ENCODE measurements at places on chromosomes 2 and 18.

- no peaks in the 10 kb centered on the region for H3K4me1 ChIP-seq
- no peak overlapping the region for H3K27ac ChIP-seq
- H3K27me3 ChIP-seq, result no peaks in the 10 kb centered on the region
- no peak for DNase-seq
Measured at GRCh38 chr2:147051248-147051647, 793.6 kb upstream of the ACVR2A start.

GRCh38 chr2:207744050-207744449 lies 25.7 kb downstream of the FZD5 start:
- no peaks in the 10 kb centered on the region for H3K27me3 ChIP-seq
- H3K27ac ChIP-seq, result no peak overlapping the region
- no peaks in the 10 kb centered on the region for H3K4me1 ChIP-seq
- DNase-seq, result no peak

- no peaks in the 10 kb centered on the region for H3K36me3 ChIP-seq
- H3K27me3 ChIP-seq, result no peaks in the 10 kb centered on the region
- DNase-seq, result no peak
- H3K27ac ChIP-seq, result no peak overlapping the region
- H3K4me1 ChIP-seq, result no peaks in the 10 kb centered on the region
- H3K4me3 ChIP-seq, result no peak overlapping the region
Measured at GRCh38 chr2:6730649-6731532, 134.8 kb downstream of the CMPK2 start.

GRCh38 chr18:79922971-79923411 lies 28.5 kb downstream of the SLC66A2 start:
- H3K4me1 ChIP-seq, result no peaks in the 10 kb centered on the region
- no peak overlapping the region for H3K27ac ChIP-seq
- no peaks in the 10 kb centered on the region for H3K27me3 ChIP-seq
- no peak overlapping the region for H3K4me3 ChIP-seq

DNA sequence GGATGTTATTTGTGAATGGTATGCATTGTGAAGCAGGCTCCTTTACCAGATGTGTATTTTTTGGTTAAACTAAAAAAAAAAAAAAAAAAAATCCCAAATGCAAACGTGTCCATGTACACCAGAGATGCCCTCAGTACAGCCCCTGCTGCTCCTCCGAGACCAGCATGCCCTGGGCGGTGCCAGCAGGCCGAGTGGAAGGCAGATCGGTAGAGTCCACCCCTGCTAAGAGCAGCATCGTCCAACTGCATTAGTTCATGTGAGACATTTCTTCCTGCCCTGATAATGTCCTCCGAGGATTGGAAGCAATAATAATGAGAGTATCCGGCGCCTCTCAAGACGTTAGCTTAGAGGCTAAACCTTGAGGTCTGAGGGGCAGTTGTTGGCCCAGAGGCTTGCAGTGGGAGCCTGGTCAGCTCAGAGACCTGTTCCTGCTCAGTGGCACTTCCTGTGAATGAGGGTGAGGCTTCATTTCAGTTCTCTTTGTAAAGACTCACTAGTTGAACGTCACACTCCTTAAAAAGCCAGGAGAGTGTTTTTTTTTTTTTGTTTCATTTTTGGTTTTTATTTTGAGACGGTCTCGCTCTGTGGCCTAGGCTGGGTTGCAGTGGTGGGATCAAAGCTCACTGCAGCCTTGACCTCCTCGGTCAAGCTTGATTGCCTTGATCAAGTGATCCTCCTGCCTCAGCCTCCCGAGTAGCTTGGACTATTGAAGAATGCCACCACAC lies 5.6 kb downstream of the SLC66A3 start:
- no peaks in the 10 kb centered on the region for H3K27me3 ChIP-seq
- no peak for DNase-seq
- no peak overlapping the region for H3K27ac ChIP-seq
- no peak overlapping the region for H3K4me3 ChIP-seq

DNA sequence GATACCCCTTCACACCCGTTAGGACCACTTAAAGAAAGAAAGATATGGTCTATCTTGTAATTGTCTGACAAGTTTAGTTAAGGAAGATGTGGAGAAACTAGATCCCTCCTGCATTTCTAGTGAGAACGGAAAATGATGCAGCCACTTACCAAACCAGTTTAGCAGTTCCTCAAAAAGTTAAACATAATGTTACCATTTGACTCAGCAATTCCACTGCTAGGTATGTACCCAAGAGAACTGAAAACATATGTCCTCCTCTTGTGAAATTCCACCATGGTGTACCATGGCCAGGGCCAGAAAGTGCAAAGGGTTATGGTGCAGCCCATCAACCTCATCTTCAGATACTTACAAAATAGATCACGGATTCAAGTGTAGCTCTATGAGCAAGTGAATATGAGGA lies 79.0 kb upstream of the ID2 start:
- H3K36me3 ChIP-seq, result no peaks in the 10 kb centered on the region
- no peak overlapping the region for H3K27ac ChIP-seq
- H3K4me1 ChIP-seq, result no peaks in the 10 kb centered on the region
- no peak overlapping the region for H3K4me3 ChIP-seq

GRCh38 chr2:172155752-172156151 lies 53.1 kb upstream of the DLX2 start:
- H3K27ac ChIP-seq, result no peak overlapping the region
- no peak overlapping the region for H3K4me3 ChIP-seq
- DNase-seq, result no peak
- H3K36me3 ChIP-seq, result no peaks in the 10 kb centered on the region
- peaks cover 26% of the 10 kb centered on the region for H3K27me3 ChIP-seq

DNA sequence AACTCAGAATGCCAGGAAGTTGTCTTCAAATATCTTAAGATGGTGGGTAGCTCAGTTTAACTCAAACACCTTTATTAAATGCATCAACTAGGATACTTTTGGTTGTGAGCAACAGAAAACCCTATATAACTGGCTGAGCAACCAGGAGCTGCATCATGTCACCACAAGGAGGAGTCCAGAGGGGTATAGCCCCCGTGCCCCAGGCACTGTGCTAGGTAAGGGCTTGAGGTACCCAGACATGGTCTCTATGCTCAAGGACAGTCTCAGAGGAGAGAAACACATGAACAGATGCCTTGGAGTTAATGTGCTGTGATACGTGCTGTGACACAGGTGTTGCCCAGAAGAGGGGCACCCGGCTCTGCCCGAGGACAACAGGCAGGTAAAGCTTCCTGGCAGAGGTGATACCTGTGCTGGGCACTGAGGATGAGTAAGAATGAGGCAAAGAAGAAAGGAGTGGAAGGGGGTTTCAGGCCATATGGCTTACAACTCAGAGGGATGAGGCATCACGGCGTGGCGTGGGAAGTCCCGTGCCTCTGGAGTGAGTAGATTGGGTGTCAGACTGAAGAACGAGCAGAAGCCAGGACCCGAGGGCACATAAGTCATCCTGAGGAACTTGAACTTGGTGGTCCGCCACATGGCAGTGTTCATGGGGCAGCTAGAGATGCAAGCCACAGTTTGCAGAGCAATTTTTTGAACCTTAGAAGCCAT lies 32.0 kb upstream of the CAB39 start:
- DNase-seq, result no peak
- no peak overlapping the region for H3K27ac ChIP-seq

- peaks cover 45% of the 10 kb centered on the region for H3K27me3 ChIP-seq
- H3K4me3 ChIP-seq, result no peak overlapping the region
Measured at GRCh38 chr2:99819766-99820165, 322.6 kb downstream of the AFF3 start.

GRCh38 chr2:209501579-209501978 lies 77.7 kb downstream of the MAP2 start:
- no peaks in the 10 kb centered on the region for H3K4me1 ChIP-seq
- H3K27ac ChIP-seq, result no peak overlapping the region
- H3K36me3 ChIP-seq, result no peaks in the 10 kb centered on the region
- no peaks in the 10 kb centered on the region for H3K27me3 ChIP-seq
- DNase-seq, result no peak
- H3K4me3 ChIP-seq, result no peak overlapping the region

- no peak overlapping the region for H3K4me3 ChIP-seq
- no peaks in the 10 kb centered on the region for H3K27me3 ChIP-seq
- no peak for DNase-seq
- H3K36me3 ChIP-seq, result no peaks in the 10 kb centered on the region
- no peak overlapping the region for H3K27ac ChIP-seq
Measured at GRCh38 chr2:217076657-217077232, 216.9 kb upstream of the TNP1 start.

DNA sequence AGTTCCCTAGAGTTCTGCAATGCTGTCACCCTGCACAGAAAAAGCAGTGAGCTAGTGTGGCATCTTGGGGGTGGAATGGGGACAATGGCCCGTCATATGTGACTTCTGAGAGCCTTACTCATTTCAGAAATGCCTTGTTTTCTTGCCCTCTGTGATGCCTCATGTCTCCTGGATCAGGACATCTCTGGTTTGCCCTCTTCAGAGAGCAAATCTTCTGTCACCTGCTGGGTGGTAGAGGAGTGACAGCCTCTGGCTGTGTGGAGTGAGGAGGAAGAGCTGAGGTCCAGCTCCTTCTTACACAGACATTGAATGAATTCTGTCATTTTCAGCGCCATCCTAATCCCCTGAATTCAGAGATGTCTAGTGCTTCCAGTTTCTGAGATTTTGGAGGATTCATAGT lies 55.6 kb upstream of the PHLPP1 start:
- DNase-seq, result no peak
- no peak overlapping the region for H3K27ac ChIP-seq
- H3K27me3 ChIP-seq, result no peaks in the 10 kb centered on the region
- no peaks in the 10 kb centered on the region for H3K36me3 ChIP-seq

GRCh38 chr2:227881866-227882517 lies 10.6 kb downstream of the DAW1 start:
- H3K4me3 ChIP-seq, result no peak overlapping the region
- H3K27me3 ChIP-seq, result no peaks in the 10 kb centered on the region
- H3K27ac ChIP-seq, result no peak overlapping the region
- no peaks in the 10 kb centered on the region for H3K4me1 ChIP-seq
- H3K36me3 ChIP-seq, result no peaks in the 10 kb centered on the region

DNA sequence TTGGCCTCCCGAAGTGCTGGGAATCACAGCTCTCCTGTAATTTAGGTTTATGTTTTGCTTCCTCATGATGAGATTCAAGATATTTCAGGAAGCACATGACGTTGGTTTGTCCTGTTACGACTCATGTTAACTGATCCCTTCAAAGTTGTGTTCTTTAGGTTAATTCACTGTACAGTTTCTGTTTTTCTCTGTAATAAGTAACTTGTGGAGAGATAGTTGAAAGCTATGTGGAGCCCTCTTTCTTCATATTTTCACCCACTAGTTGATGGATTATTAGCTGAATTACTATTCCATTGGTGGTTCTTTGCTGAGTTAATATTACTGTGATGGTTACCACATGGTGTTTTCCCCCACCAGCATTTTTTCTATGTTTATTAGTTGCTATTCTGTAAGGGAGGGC lies 18.3 kb upstream of the CHCHD5 start:
- no peak overlapping the region for H3K27ac ChIP-seq
- no peak overlapping the region for H3K4me3 ChIP-seq
- H3K36me3 ChIP-seq, result peaks cover 21% of the 10 kb centered on the region
- DNase-seq, result no peak

DNA sequence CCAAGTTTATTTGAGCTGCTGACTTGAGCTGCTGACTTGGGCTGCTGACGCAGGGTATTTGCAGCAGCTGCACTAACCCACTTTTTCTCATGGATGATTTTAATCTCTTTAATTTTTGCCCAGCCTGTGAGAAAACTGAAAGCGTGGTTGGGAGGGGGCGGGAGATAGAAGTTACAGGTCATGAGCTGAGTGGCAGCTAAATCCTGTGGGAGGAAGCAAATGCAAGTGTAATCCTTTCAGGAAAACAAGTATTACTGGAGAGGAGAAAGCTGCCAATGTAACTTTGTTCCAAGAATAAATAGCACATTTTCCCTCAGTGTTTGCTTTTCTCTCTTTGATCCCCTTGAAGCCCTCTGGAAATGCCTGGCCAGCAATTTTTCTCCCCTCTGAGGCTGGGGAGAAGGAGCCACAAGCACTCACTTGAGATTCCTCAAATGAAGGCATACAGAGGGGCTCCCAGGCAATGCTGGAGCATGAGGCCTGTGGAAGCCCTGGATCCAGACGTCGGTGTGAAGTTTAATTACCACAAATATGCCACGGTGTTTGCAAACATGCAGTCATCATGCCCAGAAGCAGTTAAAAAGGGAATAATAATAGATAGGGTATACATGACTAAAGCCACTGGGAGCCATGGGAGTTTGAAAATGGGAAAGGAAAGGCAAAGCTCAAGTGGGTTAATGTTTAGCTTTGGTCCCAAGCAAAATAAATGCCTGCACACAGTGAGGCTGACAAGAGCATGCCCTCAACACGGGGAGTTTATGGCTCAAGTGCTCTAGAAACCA lies 10.4 kb upstream of the EVA1A start:
- H3K27me3 ChIP-seq, result no peaks in the 10 kb centered on the region
- no peak for DNase-seq
- no peak overlapping the region for H3K27ac ChIP-seq
- no peak overlapping the region for H3K4me3 ChIP-seq

DNA sequence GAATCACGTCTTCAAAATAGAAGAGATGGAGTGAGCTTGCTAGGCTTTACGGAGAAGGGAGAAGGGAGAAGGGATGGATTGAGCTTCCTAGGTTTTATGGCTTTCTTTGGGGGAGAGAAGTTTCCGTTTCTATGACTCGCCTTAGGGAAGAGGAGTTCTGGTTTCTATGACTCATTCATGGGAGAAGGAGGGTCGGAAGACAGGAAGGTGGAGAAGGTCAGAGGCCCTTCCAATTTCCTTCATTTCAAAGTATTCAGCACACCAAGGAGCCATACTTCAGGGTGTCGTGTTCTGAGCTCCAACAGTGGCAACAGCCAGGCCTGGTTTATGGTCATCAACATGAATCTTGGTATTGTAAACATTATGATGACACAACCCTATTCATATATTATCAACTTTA lies 284.7 kb upstream of the VWC2L start:
- DNase-seq, result no peak
- H3K27ac ChIP-seq, result no peak overlapping the region
- no peaks in the 10 kb centered on the region for H3K4me1 ChIP-seq

- no peak overlapping the region for H3K27ac ChIP-seq
- no peaks in the 10 kb centered on the region for H3K36me3 ChIP-seq
- DNase-seq, result no peak
- no peaks in the 10 kb centered on the region for H3K4me1 ChIP-seq
- H3K27me3 ChIP-seq, result no peaks in the 10 kb centered on the region
- H3K4me3 ChIP-seq, result no peak overlapping the region
Measured at GRCh38 chr2:144137705-144138428, 382.1 kb downstream of the ZEB2 start.

DNA sequence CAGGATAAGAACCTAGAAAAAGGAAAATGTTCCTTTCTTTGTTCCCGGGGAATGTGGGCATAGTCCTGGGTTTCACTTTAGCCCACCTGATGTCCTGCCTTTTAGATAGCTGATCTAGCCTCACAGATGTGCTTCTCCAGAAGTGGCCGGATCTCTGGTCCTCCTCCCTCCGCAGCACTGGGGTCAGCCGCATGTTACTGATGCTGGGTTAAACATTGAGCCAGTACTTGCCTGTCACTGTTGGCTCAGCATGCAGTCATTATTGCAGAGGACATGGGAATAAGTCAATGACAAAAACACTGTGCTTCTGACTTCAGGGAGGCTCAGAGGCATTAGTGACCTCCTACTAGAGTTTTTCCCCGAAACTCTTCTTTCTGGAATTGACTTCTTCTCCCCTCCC lies 27.6 kb downstream of the NCK2 start:
- no peak for DNase-seq
- H3K27me3 ChIP-seq, result no peaks in the 10 kb centered on the region
- no peak overlapping the region for H3K4me3 ChIP-seq
- no peaks in the 10 kb centered on the region for H3K36me3 ChIP-seq
- peaks cover 19% of the 10 kb centered on the region for H3K4me1 ChIP-seq

GRCh38 chr2:187593697-187594096 lies 39.5 kb upstream of the TFPI start:
- no peak for DNase-seq
- H3K27me3 ChIP-seq, result no peaks in the 10 kb centered on the region
- no peak overlapping the region for H3K27ac ChIP-seq
- no peaks in the 10 kb centered on the region for H3K36me3 ChIP-seq

GRCh38 chr2:209472112-209472832 lies 48.4 kb downstream of the MAP2 start:
- no peak for DNase-seq
- H3K4me1 ChIP-seq, result peaks cover 11% of the 10 kb centered on the region
- H3K27me3 ChIP-seq, result no peaks in the 10 kb centered on the region
- H3K4me3 ChIP-seq, result no peak overlapping the region
